Articular chondrocyte of knee joint (primary cell): ENCODE measurements at places on chromosomes 4 and X. TPM values are rescaled to one million over a fixed set of nuclear protein-coding genes. Genes with fewer than 3 reads are reported as not detected.

PABPC4L gene
- total RNA-seq = 0.86 and 2.2 TPM in 2 replicates

DUX4 gene
- not detected in 2 replicates for total RNA-seq

FMR1 gene
- 35.9 and 39.1 TPM in 2 replicates for total RNA-seq

SGMS2 gene
- total RNA-seq = 129 and 196 TPM in 2 replicates

RBM47 gene
- 0.52 and 1.4 TPM in 2 replicates for total RNA-seq

DMRTC1B gene
- not detected in 2 replicates for total RNA-seq

ATOH1 gene
- not detected in 2 replicates for total RNA-seq

ZDHHC15 gene
- 2.4 and 2.5 TPM in 2 replicates for total RNA-seq

NAP1L3 gene
- total RNA-seq = 19.6 and 21.8 TPM in 2 replicates

FDCSP gene
- total RNA-seq = not detected in 2 replicates

TMSB15A gene
- 1.0 and 3.6 TPM in 2 replicates for total RNA-seq

HPSE gene
- total RNA-seq = 2.6 and 2.7 TPM in 2 replicates

RTL3 gene
- total RNA-seq = 1.4 and 1.6 TPM in 2 replicates

MUC7 gene
- not detected in 2 replicates for total RNA-seq

BEX3 gene
- 181 and 207 TPM in 2 replicates for total RNA-seq

TNIP3 gene
- 0.13 and 1.8 TPM in 2 replicates for total RNA-seq

STK32B gene
- total RNA-seq = 10.8 and 13.1 TPM in 2 replicates

POU3F4 gene
- not detected in 2 replicates for total RNA-seq

FGB gene
- not detected in 2 replicates for total RNA-seq

COX18 gene
- 23.0 and 25.6 TPM in 2 replicates for total RNA-seq

UCP1 gene
- not detected in 2 replicates for total RNA-seq

EVC2 gene
- 16.2 and 16.7 TPM in 2 replicates for total RNA-seq
